ENCODE measurements at places on chromosomes 11 and 22.

- no peak for DNase-seq
These were observed 70.3 kb downstream of the RBFOX2 start for GRCh38 chr22:35958334-35958733.

- no peak for DNase-seq
These were observed 55.0 kb downstream of the FZD4 start for GRCh38 chr11:86900162-86900561.

- DNase-seq = no peak
These were observed 105.4 kb upstream of the CSNK2A3 start for GRCh38 chr11:11458485-11458884.

DNA sequence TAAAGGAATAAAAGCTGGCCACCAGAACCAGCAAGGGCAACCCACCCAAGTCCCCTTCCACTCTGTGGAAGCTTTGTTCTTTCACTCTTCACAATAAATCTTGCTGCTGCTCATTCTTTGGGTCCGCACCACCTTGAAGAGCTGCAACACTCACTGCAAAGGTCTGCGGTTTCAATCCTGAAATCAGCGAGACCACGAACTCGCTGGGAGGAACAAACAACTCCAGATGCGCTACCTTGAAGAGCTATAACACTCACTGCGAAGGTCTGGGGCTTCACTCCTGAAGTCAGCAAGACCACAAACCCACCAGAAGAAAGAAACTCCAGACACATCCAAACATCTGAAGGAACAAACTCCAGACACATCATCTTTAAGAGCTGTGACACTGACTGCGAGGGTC is 365.2 kb upstream of the LUZP2 start:
- no peak for DNase-seq

DNA sequence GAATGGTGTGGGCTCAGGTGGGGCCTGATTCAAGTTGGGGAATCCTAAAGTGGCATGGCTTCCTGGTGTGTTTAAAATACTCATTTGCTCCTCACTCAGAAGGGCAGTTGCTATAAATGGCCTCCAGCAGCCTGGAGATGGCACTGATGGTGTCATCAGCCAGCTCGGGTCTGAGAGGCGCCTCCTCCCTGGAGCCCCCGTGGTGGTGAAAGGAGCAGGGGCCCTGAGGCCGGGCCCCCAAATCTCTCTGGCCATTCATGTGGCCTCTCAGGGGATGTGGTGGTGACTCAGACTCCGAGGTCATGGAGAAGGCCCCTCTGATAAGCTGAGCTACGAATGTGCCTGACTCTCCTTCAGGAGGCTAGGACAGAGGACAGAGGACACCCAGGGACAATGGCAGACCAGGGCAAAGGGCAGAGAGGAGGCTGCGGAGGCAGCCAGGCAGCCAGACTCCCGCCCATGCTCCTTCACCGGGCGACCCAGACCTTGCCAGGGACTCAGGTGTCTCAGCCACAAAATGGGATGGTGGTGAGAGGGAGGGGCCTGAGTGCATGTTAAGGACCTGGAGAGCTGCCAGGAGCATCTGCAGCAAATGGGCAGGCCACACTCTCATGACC is 129.2 kb downstream of the CTTN start:
- DNase-seq = peak; percentile 6

DNA sequence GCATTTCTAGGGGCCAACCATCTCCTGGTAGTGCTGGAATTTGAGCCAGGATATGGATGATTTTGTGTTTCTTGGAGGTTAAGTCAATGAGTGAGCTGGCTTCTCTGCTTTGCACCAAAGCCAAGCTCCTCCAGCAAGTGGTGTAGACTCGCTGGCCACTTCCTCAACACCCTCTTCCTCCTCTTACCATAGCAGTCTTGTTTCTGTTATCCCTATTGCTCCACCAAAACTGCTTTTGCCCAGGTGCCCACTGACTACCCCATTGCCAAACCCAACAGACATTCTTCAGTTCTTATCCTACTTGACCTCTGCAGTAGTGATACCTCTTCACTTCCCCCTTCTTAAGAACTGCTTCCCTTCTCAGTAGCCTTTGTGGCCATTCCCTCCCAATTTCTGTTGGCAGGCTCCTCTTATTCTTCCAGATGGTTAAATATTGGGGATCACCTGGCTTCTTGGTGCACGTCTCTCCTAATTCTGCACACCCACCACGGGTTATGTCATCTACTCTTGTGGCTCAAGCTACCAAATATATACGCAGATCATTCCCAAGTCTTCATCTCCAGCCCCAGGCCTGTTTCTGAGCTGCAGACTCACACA is 7.0 kb upstream of the PRG2 start:
- DNase-seq = no peak

GRCh38 chr11:24082241-24082640 is 414.6 kb upstream of the LUZP2 start:
- DNase-seq = no peak

DNA sequence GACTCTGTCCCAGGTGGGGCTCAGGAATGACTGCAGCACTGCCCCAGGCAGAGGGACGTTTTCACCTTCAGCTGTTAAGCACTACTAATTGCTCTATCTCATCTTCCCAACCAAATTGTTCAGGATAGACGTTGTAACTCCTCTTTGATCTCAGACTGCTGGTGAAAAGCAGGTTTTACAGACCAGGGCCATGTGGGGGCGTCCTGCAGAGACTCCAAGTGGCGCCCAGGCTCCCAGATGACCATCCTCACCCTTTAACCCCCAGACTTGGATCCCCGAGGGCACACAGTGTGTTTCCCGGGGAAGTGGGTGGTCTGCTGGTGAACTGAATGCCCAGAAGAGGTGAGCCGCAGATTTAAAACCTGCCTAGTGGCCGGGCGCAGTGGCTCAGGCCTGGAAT is 23.9 kb downstream of the FADD start:
- DNase-seq = peak; percentile 75

- DNase-seq = no peak
These were observed 12.3 kb upstream of the LINC01488 start for GRCh38 chr11:69468911-69469885.

DNA sequence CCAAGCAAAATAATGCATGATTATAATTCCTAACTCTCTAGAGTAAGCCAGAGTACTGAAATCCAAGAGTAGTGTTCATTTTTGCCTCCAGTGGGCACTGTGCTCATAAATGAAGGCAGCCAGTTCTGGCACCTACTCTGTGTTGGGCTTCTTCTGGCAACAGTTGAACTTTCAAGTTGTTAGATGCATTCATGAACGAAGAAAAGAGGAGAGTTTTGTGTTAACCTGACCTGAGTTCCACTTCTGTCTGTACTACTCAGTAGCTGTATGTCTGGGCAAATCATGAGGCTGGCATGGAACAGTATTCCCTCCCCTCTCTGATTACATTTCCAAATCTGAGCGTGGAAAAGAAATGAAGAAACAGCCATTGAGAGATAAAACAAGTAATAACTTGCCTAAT is 20.3 kb upstream of the TENM4 start:
- no peak for DNase-seq

DNA sequence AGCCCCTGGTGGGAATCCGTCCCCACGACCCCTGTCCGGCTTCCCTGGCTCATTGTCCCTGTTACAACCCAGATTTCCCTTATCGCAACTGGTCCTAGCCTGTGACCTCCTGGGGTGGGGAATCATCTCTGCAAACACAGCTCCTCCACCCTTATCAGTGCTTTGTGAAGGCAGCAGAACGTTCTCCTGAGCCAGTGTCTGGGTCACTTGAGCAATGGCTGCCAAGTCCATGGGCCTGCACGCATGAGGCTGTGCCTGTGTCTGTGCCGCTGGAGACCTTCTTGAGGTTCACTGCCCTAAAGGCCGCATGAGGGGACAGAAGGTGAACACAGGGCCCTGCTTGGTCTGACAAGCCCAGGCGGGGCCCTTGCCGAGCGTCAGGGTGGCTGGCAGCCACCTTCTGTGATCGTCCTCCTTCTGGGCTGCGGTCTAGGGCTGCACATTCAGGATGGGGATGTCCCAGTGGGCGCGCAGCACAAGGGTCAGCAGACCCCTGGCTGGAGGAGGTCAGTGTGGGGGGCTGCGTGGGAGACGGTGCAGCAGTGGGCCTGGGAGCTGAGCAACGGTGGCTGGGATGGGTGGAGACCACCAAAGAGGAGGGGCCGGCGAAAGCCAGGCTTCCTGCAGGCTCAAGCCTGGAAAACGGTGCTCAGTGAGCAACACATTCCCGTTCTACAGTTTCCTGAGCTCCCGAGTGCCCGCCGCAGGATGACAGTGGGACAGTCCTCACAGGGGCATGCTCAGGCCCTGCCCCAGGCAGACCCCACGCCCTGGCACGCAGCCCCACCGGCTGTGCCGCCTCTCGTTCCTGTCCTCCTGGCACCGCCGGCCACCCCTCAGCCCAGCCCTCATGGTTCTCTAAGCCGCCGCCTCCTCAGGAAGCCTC is 74.1 kb downstream of the CDKN1C start:
- DNase-seq = peak; percentile 53

DNA sequence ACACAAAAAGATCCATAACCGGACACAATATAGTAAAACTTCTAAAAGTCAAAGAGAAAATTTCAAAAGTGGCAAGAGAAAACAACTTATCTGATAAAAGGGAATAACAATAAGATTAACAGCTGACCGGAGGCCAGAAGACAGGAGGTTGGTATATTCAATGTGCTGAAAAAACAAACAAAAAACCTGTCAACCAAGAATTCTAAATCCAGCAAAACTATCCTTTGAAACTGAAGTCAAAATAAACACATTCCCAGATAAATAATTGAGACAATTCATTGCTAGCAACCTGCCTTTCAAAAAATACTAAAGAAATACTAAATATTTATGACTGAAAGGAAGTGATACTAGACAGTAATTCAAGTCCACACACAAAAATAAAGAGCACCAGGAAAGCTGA is 101.3 kb downstream of the RELT start:
- DNase-seq = no peak

DNA sequence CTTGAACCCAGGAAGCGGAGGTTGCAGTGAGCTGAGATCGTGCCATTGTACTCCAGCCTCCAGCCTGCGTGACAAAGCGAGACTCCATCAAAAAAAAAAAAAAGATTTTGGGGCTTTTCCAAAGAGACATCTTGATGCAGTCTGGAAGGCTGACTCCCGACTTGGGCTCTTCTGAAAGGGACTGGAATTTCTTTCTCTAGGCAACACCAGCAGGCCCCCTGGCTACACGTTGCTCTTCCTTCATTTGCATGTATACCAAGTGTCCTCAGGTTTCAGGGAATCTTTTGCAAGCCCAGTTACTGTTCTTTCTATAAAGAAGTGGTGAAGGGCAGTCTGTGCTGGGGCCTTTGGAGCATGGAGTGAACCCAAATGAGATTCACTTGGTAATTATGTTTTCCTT is 211.0 kb downstream of the GRIK4 start:
- no peak for DNase-seq

DNA sequence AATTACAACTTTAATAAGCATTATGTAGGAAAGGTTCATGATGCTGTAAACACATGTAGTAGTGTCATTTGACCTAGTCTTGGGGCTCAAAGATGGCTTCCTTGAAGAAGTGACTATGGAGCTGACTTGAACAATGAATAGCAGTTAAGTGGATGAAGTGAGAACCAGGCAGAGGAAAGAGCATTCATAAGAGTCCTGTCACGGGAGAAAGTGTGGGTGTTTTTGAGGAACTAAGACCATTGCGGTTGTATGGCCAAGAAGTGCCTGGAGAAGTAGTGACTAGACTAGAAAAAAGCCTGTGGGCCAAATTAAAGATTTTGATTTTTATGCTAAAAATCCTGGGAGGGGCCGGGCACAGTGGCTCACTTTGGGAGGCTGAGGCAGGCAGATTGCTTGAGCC is 7.2 kb upstream of the IL18BP start:
- DNase-seq = no peak

DNA sequence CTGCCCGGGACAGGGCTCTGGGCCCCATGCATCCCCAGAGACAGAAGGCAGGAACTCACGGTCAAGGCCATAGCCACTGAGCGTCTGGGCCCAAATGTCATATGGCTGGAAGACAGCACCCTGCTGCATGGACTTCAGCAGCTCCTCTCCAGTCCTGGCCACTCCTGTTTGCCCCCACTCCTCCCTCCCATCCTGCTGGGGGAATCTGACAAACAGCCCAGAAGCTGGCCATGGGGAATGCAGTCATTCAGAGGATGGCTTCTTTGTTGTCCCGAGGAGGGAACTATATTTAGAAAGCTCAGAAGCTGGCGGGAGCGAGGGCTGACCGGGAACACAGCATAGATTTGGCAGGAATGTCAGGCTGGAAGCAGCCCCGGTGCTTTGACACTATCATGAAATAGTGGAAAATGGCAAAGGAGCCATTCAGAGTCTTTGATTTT is 35.0 kb downstream of the DKK3 start:
- no peak for DNase-seq

DNA sequence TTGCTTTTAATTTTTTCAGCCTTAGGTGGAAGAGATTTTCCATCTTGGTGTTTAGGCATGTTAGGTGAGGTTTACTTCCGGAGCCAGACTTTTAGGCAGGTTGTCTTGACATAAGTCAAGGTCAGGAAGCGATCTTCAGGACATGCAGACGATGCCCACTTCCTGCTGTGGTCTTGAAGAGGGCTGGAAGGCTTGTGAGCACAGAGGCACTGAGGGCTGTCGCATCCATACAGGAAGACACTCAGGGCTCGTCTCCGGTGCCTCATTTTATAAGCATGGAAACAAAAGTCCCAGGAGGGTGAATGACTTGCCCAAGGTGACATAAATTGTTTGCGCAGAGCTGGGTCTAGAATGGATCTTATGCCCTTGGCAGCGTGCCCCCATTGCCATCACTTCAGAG is 30.8 kb downstream of the MARK2 start:
- DNase-seq = no peak

DNA sequence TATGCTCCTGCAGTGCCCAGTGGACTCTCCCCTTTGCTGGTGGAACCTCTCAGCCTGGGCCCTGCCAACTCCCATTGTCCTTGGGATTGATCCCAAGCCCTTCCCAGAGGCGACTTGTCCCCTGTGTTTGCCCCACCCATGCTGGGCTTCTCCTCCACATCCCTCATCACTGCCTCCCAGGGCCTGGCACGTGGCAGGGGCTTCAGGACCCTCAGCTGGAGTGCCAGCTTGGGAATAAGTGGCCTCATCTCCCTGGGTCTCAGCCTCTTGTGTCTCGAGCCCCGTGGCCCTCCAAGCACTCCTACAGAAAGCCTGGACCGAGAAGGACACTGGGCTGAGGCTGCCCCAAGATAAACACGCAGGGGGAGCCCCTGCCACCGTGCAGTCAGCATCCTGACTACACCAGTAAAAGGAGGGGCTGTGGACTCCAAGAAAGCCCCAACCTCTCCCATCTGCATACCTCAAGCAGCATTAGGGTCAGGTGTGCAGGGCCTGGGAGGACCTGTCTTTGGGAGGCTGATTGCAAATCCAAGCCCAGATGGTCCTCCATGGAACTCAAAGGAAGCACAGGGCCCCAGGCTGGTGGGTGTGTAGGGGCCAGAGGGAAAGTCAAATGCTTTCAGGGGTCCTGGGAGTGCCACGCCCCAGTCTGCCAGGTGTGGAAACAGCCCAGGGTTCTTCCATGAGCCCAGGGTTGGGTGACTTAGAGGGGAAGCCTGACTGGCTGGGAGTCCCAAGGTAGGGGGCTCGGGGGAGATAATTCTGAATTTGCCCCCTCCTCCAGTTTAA is 9.5 kb upstream of the GNAZ start:
- DNase-seq = no peak

All from K562 (cell line).